Activated CD4-positive, alpha-beta T cell treated with anti-CD3 and anti-CD28 coated beads, Interleukin-2, Interleukin-4, amounts not matched to agents 100 ng/mL and 50 ng/mL, durations not matched to agents 16 hours and 8 hours (primary cell): ENCODE measurements at places on chromosomes 6 and 20.

GRCh38 chr6:118715376-118715775 is 64.0 kb upstream of the CEP85L start:
- DNase-seq = no peak

DNA sequence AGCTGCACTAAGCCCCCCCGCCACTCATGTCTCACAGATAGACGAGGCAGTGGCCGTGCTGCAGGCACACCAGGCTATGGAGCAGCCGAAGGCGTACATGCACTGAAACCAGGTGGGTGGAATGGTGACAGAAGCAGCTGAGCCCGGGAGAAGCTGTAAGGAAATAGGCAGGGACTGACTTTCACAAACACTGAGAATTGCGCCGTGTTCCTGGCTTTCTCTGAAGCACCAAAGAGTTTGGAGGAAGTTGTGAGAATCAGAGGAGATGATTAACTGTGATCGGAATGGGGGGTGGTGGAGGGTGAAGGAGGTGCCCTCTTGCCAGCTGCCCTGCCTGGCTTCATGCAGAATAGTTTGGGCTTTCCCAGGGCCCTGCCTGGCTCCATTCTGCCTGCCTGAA is 21.6 kb downstream of the TOMM34 start:
- no peak for DNase-seq

GRCh38 chr6:82283771-82284410 is 36.3 kb upstream of the IBTK start:
- DNase-seq = no peak

DNA sequence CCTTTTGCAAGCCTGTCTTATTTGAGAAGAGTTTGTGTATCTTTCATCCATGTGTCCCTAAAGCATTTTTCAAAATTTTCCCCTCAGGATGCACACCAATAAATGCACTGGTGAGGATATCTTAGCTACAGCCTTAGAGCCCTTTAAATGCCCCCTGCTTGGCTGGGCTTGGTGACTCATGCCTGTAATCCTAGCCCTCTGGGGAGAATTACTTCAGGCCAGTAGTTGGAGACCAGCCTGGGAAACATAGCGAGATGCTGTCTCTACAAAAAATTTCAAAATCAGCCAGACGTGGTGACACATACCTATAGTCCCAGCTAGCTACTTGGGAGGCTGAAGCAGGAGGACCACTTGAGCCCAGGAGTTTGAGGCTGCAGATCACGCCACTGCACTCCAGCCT is 33.8 kb upstream of the PLCB4 start:
- no peak for DNase-seq

DNA sequence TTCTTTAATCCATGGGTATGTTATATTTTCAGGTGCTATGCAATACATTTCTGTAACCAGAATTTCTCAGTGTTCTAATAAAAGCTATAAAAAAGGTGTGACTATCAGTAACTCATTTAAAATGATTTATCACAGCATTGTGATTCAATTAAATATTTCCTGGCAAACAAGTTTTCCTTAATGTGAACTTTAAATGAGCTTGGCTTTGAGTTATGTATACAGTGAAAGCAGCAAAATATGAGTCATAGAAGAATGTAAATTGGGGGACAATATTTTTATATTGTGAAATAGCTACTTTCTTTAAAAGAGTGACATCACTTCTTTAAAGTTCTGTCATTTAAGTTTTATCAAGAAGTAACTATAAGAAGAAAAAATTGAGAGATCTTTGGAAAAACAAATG is 484.9 kb upstream of the MAN1A1 start:
- no peak for DNase-seq

GRCh38 chr20:18284805-18285533 is 3.4 kb upstream of the ZNF133 start:
- DNase-seq = no peak

DNA sequence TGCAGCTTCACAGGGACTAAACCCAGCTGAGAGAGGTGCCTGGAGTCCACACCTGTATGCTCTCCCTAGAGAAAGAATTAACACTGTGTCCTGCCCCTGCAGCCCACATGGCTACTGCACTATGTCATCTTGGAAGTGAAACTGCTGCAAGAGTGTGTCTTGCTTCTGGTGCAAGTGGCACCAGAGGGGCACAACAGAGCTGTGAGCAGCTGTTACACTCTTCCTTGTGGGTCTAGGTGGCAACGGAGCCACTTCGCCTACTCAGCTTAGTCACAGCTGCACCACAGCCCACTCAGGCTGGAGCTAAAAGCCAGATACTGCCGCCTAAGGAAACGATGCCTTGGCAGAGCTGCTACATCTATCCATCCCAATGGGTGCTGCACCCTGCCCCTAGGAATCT is 391.4 kb downstream of the COL12A1 start:
- no peak for DNase-seq

- peak; percentile 50 for DNase-seq
These were observed at the start of gene HELZ2 for GRCh38 chr20:63574156-63574828. Gene HELZ2 (minus strand): TSS chr20:63574239. CDS start chr20:63572385, 1,854 bp downstream.
